Endothelial cell (in vitro differentiated cells): ENCODE measurements at places on chromosomes 12 and 14.

DNA sequence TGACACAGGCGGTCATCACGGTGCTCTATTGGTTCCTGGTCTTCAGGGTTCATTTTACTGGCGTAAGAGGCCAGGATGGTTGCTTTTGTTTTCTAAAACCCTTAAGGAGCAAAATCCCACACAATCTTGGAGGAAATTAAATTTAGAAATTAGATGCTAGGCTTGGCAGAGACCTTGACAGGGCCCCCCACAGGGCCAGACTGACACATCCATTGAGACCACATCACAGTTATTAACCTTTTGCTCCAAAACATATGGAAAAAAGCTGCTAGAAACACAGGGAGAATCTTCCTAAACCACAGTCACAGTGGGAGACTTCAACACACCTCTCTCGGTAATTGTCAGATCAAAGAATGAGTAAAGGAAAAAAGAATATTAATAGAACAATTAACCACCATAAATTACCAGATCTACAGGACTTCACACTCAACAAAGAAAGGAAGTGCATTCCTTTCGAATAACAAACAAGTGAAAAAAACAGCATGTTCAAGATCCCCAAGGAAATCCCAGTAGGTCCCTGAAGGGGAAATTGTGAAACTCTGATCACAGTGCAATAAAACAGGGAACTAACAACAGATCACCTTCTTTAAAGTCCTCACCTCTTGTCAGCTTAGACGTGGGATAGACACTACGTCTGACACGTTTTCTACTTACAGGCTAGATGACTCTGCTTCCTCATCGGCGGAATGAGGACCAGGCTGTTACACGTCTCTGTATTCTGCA is 40.2 kb upstream of the TMEM179 start:
- no peak for DNase-seq

DNA sequence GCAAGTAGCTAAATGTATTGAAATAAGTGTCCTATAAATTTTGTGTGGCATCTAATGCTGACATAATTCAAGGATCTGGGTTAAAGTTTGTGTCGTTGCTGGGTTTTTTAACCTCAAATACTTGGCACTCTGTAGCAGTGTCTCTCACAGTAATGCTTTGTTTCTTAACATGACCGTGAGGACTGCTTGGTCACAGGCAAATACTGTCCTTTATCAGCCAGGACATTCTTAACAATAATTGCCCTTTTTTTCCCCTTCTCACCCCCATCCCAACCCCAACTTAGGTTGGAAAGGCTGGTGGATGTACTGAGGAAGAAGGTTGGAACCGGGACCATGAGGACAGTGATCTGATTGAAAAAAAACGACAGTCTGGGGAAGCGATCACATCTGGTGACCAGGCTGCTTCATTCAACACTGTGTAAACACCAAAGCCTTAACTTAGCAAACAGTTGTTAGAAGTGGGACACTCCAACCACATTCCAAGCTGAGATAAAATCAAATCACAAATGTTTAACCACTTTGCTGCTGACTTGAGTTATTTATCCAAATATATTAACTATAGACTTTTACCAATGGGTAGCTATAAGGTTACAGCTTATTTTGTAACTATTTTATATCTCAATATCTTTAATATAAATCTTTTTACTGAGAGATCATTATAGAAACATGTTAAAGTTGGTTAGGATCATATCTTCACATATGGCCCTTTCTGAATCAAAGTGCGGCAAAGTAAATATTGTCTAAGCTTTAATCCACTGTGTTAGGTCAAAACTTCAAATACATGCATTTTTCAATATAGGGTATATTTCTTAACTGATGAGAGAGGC is 48.2 kb downstream of the FOXA1 start:
- DNase-seq = no peak

DNA sequence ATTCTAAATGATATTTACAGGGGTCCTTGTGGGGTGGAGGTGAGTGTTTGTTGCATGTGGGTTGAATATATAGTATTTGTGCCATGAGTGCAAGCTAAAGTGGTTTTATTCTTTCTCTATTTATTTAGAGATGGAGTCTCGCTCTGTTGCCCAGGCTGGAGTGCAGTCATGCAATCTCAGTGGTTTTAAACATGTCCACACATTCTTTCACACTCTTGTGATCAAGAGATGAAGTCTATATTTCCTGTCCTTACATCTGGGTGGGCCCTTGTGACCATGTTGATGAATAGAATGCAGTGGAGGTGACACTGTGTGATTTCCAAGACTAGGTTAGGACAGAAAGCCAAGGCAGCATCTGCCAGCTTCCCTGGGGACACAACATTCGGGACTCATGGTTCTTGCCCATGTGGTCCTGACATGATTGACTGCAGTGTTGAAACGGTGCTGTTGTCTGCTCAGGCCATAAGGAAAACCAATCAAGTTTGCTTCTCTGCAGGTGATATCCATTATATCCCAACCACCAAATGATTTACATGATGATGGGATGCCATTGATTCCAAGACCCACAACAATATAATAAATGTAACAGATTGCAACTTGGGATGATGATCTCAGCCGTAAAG is 172.6 kb downstream of the SUDS3 start:
- DNase-seq = no peak

- no peak for DNase-seq
Measured at GRCh38 chr14:57061009-57061711, 207.5 kb downstream of the EXOC5 start.

GRCh38 chr12:91188778-91189177 is 6.2 kb upstream of the DCN start:
- DNase-seq = no peak

DNA sequence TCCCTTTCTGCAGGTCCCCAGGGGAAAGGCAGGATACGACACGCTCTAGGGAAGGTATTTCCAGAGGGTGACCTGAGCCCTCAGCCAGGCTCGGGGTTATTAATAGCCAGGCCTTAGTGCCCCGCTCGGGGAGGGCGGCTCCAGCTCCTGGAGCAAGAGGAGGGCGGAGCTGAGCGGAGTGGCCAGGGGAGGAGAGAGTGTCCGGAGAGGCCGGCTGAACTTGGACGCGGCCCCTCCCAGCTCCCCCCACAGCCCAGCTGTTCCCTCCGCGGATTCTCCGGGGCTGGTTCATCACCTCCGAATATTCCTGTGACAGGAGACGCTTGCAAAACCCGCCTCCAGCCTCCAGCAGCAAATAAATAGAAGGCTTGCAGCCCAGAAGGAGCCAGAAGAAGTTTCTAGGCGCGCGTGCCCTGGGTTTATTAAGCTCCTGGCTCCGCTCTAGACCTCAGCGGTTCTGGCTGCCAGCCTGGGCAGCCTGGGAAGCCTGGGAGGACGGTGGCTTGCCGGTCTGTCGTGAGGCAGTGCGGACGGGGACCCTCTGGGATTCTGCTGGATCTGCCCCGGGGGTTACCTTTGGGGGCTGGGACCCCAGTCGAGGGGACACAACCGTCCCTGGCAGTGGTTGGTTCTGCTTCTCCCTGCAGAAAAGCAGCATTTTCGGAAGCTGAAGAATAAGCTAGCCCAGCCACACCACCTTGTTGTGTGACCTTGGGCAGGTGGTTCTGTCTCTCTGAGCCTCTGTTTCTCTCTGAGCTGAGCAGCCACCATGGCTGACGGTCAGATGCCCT is at the start of gene HSPB8:
Gene HSPB8, plus strand, starts transcription at position 388 of the 791 bp plus-strand sequence. Its CDS starts 382 bp downstream, at position 770.
- peak; percentile 38 for DNase-seq

GRCh38 chr14:26984311-26985177 is 386.7 kb upstream of the NOVA1 start:
- peak; percentile 74 for DNase-seq

- no peak for DNase-seq
Measured at GRCh38 chr12:105107171-105107493, 399 bp upstream of the WASHC4 start.

GRCh38 chr12:53034459-53034858 is 15.4 kb upstream of the TNS2 start:
- no peak for DNase-seq

DNA sequence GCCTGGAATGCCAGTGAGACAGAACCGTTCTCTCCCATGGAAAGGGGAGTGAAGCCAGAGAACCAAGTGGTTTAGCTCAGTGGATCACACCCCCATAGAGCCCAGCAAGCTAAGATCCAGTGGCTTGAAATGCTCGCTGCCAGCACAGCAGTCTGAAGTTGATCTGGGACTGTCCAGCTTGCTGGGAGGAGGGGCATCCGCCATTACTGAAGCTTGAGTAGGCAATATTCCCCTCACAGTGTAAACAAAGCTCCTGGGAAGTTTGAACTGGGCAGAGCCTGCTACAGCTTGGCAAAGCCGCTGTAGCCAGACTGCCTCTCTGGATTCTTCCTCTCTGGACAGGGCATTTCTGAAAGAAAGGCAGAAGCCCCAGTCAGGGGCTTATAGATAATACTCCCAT is 374.3 kb upstream of the DCN start:
- DNase-seq = no peak

- DNase-seq = no peak
Measured at GRCh38 chr12:76863005-76863670, 15.7 kb downstream of the CSRP2 start.

GRCh38 chr12:42854826-42855225 is 265.3 kb upstream of the PRICKLE1 start:
- DNase-seq = no peak

- no peak for DNase-seq
Measured at GRCh38 chr12:47414511-47414910, 291.3 kb downstream of the RPAP3 start.

GRCh38 chr12:58533652-58534051 is 386.7 kb downstream of the LRIG3 start:
- DNase-seq = no peak

GRCh38 chr12:52156311-52156710 is 35.5 kb downstream of the KRT80 start:
- no peak for DNase-seq

GRCh38 chr12:55842681-55843429 is at the start of gene MMP19:
Gene MMP19, minus strand, starts transcription at chr12:55842936. Its CDS starts 106 bp downstream, at chr12:55842830.
- no peak for DNase-seq

DNA sequence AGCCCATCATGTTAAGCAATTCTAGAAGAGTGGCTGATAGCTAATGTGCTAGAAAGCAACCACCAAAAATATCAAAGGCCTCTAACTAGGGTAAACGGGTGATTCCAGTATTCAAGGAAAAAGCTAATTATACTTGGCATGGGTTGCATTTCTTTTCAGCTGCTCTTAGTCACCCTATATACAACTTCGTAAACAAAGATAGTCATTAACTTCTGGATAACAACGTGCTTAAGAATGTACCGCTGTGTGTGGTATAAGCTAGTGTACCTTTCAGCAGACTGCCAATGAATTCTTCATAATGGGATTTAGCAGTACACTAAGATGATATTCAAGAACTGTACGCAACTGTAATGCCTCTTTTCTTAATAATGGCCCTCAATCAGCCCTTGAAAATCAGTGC is 42.2 kb upstream of the SLC6A13 start:
- DNase-seq = no peak

DNA sequence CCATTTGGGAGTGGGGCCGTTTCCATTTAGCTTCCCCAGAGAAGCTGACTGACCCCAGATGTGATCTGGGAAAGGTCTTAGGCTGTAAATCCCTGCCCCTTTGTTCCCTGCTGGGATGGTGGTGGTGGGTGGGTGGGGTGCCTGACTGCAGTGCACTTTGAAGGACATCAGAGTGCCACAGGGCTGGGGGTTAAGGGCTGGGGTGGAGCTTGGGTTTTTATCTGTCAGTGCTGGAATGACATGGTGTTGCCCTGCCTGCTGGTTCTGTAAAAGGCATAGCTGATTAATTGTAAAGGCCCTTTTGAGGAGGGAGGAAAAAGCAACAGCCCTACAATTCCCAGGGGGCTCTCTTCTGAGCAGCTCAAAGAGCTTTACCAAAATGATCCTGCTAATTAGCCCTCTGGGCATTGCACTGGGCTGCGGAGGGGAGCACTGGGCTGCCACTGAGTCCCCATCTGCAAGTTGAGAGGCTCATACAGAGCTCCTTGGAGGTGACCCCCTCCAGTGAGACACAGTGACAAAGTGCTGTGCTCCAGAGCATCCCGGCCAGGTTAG is 21.1 kb downstream of the PLEKHG3 start:
- no peak for DNase-seq
